ENCODE measurements at places on chromosomes 2 and 18.

- no peak for DNase-seq
Measured at GRCh38 chr2:226813148-226813701, 13.6 kb upstream of the IRS1 start.

- DNase-seq, result peak; percentile 39
Measured at GRCh38 chr2:171541202-171541887, 19.1 kb downstream of the CYBRD1 start.

DNA sequence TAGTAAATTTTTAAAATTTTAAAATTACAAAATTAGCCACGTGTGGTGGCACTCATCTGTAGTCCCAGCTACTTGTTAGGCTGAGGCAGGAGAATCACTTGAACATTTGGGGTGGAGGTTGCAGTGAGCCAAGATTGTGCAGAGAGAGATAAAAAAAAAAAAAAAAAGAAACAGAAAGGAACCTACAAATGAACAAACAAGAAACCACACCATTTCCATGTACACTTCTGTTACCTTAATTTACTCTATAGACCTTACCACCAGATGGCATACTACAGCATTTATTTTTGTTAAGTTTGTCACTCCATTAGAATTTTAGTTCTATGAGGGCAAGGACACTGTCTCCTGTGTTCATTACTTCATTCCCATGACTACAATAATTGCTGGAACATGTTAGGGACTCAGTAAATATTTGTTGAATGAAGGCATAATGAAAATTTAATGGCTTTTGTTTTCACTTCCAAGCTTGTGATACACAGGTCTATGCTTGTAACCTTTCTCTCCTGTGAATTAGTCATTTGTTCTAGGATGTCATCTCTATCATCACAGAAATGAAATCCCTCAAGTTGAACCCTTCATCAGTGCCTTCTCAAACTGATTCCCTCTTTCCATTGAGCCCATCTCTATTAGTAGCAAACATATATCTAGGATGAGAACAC is 76.0 kb downstream of the ARHGAP15 start:
- DNase-seq, result peak; percentile 39

DNA sequence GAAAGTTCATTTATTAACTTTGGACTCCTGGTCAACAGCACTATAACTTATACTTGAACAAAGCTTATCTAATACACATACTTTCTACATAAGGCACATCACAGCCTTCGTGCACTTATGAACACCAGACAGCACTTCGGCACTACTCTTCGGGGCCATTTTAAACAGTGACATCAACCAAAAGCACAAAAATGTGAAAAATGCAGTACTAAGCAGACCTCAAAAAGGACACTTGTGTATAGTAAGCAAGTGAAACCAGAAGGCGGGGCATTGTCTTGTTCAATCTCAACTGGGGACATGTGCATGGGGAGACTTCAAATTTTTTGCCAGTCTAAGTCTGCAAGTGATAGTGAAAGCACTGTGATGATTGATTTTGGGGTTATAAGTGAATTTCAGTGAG is 163.0 kb downstream of the NCKAP5 start:
- DNase-seq, result no peak

GRCh38 chr18:41464278-41464677 is 490.8 kb upstream of the PIK3C3 start:
- DNase-seq, result no peak

GRCh38 chr2:88554189-88554588 is 73.1 kb downstream of the EIF2AK3 start:
- DNase-seq, result no peak

DNA sequence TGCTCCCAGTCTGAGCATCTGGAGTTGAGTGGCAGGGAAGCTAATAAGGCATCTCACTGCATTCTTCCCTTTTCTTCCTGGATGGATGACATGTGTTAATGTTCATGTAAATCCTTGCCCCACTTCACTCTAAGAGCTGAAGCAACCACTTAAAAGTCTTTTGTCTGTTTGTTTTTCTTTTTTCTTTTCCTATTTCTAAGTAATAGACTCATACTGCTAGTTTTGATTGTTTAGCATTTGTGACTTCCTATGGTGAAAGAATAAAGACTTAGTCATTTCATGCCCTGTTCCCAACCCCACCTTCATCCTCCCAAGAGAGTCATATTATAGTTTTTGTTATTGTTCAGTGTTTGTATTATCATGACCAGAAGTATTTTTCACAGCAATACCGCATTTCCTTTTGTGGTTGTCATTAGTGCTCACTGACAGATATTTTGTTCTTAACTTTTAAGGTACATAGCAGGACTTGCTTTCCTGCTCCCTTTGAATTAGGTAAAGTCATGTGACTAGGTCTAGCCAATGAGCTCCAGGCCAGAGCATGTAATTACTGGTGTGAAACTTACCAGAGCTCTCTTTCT is 18.1 kb upstream of the SPP2 start:
- peak; percentile 75 for DNase-seq

DNA sequence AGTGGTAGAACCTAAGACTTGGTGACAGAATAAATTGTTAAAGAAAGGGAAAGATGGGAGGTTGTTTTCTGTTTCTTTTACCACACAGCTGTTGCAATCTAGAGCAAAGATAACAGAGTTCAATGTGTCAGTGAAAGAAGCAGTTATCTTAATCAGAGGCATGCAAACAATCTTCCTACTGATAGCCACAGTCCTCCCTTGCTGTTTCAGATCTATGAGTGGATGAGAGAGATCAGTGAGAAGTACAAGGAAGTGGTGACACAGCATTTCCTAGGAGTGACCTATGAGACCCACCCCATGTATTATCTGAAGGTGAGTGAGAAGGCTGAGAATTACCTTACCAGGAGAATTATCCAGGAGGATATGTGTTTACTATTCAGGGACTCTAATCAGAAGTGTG is 15.9 kb downstream of the CPO start:
- DNase-seq, result no peak

Data from activated CD4-positive, alpha-beta T cell treated with anti-CD3 and anti-CD28 coated beads, Interleukin-2, Interleukin-6, amounts not matched to agents 100 ng/mL and 50 ng/mL, durations not matched to agents 16 hours and 8 hours (primary cell).